ENCODE measurements at places on chromosomes 12 and 14.

- no peak for DNase-seq
These were observed 112.6 kb downstream of the ERC1 start for GRCh38 chr12:1103632-1104031.

GRCh38 chr14:22341049-22341448 lies 248.0 kb downstream of the DAD1 start:
- DNase-seq = no peak

DNA sequence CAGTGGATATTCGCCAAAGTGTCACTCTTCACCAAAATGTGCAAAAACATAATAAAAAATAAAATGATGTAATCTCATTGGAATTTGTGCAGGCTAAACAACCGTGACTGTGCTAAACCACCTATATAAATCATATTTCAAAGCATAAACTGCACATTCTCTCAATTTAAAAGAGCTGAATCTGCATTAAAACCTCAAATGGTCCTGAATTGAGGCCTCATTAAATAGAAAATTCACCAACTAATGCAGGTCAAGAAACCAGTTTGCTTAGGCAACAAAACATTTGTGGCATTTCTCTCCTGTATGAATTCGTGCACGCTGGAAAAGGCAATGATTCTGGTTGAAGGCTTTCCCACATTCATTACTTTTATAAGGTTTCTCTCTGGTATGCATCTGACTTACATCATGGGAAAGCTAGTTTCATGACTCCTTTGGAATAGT lies 80.1 kb upstream of the IFNG-AS1 start:
- DNase-seq = no peak

DNA sequence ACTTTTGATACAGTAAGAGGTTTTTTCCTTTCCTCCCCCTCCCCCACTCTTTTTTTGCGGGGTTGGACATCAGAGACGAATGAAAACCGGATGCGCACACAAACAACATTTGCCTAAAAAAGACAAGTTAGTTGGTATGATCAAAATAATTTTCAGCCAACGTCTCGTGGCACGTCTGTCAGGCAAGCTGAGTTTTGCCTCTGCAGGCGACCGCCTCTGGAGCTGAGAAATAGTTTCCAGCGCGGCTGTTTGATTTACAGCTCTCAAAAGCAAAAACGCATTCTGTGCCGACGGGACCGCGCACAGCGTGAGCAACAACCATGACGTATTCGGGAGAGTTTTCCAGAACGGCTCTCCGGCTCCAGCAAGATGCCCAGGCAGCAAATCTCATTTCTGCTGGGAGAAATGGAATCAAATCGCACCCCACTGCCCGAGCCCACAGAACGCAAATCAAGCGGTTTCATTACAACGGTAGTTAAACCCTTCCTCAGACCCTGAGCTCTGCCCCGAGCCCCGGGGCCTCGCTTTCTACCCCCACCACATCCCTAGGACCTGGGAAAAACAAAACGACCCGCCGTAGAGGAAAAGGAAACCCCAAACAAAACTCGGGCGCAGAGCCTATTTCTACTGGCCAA lies 14.2 kb upstream of the CALM1 start:
- DNase-seq = peak; percentile 80

DNA sequence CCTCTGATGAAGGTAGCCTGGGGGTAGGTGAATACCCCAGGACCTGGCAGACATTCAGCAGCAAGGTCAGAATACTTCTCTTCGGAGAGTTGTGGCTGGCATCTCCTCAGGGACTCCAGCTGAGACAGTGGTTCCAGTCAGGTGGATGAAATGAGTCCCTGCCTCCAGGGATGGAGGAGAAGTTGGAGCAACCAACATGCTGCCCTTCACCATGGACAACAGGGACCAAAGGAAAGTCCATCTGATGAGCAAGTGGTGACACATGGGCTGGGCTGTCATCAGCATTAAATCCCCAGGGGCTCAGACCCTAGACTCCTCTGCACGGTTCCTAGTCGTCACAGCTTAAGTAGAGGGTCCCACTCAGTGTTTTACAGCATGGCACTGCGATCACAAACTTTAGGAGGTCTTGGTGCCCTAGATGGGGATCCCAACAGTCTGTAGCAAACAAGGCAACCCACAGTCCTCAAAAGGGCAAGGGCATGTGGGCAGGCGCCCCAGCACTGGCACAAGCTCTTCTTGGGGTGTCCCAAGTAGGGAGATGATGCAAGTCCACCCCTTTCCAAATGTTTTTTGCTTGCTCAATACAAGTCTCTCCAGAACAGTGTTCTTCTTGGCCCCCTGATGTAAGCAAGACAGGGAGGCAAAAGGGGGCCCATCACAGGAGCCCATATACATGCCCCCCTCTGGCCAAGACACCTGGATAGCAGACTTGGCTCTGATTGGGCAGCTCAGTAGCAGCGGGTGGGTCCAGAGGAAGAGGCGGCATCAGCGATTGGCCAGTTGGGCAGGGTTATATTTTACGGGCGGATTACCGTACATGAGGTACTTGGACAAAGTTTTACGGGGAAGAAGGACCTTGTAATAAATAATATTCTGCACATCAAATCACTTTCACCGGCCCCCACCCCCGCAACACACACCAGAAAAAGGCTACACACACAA lies 10.8 kb upstream of the CDH24 start:
- no peak for DNase-seq
